Amygdala (tissue), 56 donors: ENCODE measurements at places on chromosomes 12 and 14.

GRCh38 chr14:102196902-102197230, 57.2 kb downstream of the WDR20 start:
- no peak for DNase-seq

GRCh38 chr12:132453361-132454192, 36.4 kb upstream of the FBRSL1 start:
- no peak for DNase-seq

DNA sequence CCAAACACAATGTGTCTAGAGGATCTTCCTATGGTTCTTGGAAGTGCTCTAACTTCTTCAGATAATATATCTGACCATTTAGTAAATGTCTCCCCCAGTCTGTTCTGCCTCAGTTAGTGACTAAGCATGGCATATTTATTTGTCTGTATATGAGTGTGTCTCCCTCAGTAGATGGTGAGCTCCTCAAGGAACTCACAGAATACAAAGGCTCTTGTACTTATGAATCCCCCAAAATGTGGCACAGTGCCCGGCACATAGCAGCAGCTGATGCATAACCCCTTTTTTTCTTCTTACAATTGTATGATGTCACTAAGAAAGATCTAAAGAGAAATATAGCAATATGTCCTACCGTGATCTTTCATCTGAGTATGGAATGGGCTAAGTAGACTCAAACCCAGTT, 264.7 kb upstream of the PRICKLE1 start:
- no peak for DNase-seq

GRCh38 chr14:82432301-82433105, 898.9 kb upstream of the SEL1L start:
- DNase-seq = no peak

- DNase-seq = no peak
Measured at GRCh38 chr12:76738824-76739579, 24.9 kb upstream of the ZDHHC17 start.

GRCh38 chr14:93092606-93093556, 22.8 kb downstream of the ITPK1 start:
- no peak for DNase-seq
